ENCODE measurements at places on chromosomes 4 and X.

GRCh38 chr4:168336837-168337549 lies 18.4 kb upstream of the DDX60 start:
- no peak for DNase-seq

DNA sequence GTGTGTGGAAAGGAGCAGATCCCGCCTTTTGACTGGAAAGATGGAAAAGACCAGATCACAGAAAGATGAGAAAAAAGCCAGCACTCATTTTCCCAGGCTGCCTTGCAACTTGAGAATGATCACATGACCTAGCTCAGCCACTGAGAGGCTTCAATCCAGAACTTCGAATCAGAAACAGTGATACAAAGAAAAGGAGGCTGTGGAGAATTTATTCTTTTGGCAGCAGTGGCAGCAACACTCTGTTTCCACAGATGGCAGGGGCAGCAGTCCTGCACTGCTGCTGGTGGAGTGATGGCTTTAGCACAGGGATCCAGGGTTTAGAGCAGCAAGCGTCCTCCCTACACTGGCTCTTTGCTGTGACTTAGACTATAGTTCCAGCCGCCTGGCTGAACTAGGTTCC lies 77.8 kb upstream of the SH3RF1 start:
- no peak for DNase-seq

DNA sequence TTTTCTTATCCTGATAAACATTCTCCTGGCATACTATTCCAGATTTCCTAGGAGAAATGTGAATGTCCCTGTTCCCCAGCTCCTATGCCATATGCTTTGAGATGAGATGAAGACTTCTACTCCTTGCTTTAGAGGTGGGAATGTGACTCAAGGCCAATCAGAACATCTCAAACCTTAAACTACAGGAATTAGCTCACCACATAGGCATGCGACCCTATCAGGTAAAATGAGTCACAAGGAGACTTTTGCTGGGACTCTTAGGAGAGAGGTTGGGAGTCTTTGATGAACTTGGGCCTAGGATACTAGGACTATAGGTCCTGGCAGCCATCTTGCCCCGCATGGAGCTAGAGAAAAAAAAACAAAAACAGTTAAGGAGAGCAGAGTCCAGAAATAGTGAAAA lies 5.8 kb upstream of the USO1 start:
- no peak for DNase-seq

DNA sequence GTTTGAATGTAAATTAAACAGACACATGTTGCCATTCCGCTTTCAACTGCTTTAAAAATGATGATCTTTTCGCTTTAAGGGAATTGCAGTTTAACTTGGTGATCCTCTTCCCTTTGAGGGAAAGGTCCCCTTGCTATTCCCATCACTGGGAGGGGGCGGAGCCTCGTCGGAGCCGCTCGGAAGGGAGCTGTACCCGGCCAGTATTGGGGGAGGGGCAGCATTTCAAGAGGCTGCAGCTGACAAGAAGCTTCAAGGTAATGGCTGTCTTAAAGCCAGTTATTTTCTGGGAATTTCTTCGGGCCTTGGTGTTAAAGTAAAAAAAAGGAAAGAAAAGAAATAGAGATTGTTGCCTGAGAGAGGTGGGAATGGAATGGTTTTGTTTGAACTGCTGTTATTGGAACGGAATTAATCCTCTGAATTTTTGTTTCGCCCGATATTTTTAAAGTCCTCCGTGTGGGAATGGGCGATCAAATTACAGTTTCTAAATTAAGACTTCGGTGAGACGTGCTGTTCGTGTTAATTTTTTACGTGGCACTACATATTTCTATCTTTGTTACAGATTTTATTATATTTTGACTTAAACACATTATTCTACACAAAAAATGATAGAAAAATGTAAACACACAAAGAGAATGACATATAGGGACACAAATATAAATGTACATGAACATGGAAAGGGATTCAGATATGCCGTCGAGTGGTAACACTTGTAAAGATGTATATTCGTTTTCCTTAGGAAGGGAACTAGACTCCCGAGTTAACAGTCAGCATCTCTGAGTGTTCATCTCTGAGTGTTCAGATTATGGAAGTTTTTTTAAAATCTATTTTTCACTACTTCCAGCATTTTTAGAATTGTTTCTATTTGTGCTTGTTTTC lies 9.2 kb downstream of the PWWP3B start:
- DNase-seq = no peak

- DNase-seq = peak; percentile 88
Observed at GRCh38 chrX:47540754-47541538, 20.1 kb upstream of the ARAF start.

GRCh38 chr4:13248621-13249298 lies 235.4 kb downstream of the RAB28 start:
- DNase-seq = peak; percentile 53

- DNase-seq = peak; percentile 3
Observed at GRCh38 chr4:144985014-144985413, 113.0 kb downstream of the ANAPC10 start.

- DNase-seq = peak; percentile 82
Observed at GRCh38 chr4:118918388-118918787, 29.7 kb downstream of the SYNPO2 start.

- no peak for DNase-seq
Observed at GRCh38 chr4:129668092-129668491, 572.1 kb downstream of the C4orf33 start.

- DNase-seq = peak; percentile 10
Observed at GRCh38 chrX:55489314-55490009, at the start of gene USP51. USP51 (minus strand) TSS chrX:55489848; CDS start chrX:55488939, 909 bp downstream.

GRCh38 chr4:140059159-140059558 lies 94.8 kb downstream of the MAML3 start:
- no peak for DNase-seq

DNA sequence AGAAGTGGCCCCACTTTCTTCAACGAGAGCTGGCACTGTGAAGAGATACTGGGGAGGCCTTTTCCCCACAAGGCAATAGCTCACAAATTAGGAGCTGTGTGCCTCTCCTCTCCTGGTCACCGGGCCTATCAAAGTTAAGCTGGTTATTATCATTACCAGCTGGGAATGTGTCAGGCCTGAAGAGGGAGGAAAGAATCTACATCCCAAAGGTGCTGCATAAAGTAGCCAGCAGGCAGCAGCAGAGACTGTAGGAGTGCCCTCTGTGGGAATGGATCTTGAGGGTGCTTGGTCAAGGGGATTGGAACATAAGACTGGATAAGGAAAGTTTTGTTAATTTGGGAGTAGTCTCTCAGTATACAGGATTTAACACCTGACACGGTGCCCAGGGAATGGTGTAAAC lies 9.1 kb upstream of the TMPRSS11D start:
- DNase-seq = no peak

DNA sequence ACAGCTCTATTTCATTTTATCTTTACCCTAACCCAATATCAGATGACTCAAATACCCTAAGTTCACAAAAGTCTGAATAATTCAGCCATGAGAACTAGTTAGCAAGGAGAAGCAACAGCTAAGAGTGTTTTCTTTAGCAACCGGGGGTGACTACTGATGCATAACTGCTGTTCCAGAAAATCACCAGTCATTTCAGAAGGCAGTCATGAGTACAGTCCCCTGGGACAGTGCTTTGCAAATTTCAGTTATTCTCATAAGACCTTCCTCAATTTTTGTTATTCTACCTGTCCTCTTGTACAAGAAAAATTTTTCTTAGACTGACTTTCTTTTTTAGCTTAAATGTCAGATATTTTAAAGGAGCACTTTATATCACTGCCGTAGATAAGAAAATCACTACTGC lies 16.4 kb downstream of the BANK1 start:
- peak; percentile 11 for DNase-seq

- peak; percentile 72 for DNase-seq
Observed at GRCh38 chrX:12446342-12447075, 308.2 kb downstream of the FRMPD4 start.

GRCh38 chr4:65515646-65516045 lies 154.6 kb downstream of the EPHA5 start:
- no peak for DNase-seq
